HuH-7.5 (cell line): ENCODE measurements at places on chromosomes 6 and 20.

- no peak for DNase-seq
Measured at GRCh38 chr6:139475241-139475640, 100.8 kb upstream of the CITED2 start.

DNA sequence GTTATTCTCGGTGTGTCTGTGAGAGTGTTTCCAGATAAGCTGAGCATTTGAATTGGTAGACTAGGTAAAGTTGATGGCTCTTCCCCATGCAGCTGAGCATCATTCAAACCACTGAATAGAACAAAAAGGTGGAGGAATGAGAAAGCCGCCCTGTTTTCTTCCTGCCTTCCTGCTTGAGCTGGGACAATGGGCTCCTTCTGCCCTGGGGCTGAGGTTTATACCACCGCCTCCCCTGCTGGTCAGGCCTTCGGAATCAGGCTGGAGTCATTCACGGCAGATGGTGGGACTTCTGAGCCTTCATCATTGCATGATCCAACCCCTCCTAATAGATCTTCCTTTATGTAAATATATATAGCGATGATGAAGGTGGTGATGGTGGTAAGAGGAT is 124.9 kb downstream of the ANKRD60 start:
- DNase-seq, result no peak

GRCh38 chr6:140388192-140388802 is 1013.8 kb upstream of the CITED2 start:
- no peak for DNase-seq

DNA sequence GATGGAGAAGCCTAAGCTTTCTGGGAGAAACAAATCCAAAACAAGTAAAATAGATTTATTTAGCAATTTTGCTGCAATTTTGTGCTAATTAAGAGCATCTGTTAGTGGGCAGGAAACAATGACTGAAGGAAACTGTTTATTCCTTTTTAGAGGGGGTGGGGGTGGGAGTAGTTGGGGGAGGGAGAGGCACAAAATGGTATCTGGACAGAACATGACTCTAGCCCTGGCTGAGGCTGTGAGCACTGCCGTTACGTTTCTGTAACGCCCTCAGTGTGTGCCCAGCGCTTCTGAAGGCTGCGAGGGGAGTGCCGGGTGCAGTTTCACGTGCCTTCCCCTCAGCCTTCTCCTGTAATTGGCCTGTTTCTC is 28.8 kb downstream of the METTL24 start:
- peak; percentile 33 for DNase-seq

GRCh38 chr6:136955123-136955522 is 33.0 kb downstream of the SLC35D3 start:
- no peak for DNase-seq

GRCh38 chr6:31332637-31333602 is 24.1 kb downstream of the HLA-B start:
- no peak for DNase-seq

DNA sequence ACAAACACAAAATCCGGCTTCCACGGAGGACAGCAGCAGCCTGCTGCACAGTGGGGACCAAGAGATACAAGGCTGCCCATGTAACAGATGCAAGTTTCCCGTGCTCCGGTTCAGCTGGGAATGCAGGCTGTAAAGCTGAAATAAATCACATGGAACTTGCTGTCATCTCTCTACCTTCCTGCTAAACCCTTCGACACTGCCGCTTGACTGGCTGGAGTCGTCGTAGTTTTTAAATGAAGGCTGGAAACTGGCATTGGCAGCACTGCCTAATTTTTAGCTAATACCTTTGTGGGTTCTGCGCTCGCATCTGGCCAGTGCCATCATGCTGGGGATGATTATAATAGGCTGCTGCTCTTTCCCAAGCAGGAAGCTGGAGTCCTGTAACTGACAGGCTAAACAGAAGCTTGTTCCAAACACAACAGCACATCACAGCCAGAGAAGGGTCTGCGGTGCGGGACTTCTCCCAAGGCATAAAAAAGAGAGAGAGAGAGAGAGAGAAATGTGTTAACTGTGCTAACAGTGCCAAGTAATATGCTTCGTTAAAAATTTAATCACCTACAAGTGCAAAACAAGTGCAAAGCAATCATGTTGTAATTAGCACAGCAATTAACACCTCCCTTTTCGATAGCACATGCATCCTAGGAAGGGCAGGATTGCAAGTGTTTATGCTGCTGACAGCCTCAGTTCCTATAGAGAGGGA is 146.1 kb downstream of the TFAP2A start:
- no peak for DNase-seq

DNA sequence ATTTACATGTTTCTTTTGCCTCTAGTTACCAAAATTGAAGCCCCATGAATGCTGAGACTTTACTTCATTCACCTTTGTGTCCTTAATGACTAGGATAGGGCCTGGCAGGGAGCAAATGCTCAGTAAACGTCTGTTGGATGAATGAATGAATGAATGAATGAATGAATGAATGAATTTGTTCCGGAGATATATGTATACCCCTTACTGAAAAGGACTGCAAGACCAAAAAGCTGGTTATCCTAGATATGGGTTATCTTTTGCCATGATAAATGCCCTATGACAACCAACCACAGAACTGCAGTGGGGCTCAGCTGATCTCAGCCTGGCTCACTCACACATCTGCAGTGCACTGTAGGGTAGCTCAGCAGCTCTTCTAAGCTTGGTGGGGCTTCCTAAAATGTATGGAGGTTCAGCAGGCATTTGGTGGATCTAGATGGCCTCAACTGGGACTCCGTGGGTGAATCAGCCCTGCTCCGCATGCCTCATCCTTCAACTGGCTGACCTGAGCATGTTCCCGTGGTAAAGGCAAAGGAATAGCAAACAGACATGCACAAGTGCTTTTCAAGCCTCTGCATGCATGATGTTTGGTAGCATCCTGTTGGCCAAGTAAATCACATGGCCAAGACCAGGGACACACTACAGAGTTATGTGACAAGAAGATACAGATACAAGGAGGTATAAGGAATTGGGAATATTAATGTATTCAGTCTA is 378.7 kb upstream of the SOX4 start:
- no peak for DNase-seq

DNA sequence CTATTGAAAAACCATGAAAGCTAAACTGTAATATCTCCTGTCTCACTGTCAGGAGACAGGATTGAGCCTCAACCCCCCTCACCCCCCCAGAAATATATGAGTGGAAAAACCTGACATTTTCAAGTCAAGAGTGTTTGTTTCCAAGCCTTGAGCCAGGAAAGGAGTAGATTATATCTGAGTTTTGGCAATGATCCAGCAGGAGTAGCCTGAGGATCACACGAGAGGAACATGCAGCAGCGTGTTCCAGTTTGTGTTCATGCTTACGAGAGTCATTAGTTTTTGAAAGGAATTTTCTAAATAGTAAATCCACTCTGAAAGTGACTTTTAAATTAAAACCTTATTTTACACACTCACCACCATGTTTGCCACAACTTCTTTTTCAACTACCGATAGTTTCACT is 15.8 kb downstream of the IL22RA2 start:
- DNase-seq, result no peak

DNA sequence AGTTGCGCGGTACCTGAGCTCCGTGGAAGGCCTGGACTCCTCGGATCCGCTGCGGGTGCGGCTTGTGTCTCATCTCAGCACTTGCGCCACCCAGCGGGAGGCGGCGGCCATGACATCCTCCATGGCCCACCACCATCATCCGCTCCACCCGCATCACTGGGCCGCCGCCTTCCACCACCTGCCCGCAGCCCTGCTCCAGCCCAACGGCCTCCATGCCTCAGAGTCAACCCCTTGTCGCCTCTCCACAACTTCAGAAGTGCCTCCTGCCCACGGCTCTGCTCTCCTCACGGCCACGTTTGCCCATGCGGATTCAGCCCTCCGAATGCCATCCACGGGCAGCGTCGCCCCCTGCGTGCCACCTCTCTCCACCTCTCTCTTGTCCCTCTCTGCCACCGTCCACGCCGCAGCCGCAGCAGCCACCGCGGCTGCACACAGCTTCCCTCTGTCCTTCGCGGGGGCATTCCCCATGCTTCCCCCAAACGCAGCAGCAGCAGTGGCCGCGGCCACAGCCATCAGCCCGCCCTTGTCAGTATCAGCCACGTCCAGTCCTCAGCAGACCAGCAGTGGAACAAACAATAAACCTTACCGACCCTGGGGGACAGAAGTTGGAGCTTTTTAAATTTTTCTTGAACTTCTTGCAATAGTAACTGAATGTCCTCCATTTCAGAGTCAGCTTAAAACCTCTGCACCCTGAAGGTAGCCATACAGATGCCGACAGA is 9.9 kb downstream of the HEY2 start:
- DNase-seq, result no peak

DNA sequence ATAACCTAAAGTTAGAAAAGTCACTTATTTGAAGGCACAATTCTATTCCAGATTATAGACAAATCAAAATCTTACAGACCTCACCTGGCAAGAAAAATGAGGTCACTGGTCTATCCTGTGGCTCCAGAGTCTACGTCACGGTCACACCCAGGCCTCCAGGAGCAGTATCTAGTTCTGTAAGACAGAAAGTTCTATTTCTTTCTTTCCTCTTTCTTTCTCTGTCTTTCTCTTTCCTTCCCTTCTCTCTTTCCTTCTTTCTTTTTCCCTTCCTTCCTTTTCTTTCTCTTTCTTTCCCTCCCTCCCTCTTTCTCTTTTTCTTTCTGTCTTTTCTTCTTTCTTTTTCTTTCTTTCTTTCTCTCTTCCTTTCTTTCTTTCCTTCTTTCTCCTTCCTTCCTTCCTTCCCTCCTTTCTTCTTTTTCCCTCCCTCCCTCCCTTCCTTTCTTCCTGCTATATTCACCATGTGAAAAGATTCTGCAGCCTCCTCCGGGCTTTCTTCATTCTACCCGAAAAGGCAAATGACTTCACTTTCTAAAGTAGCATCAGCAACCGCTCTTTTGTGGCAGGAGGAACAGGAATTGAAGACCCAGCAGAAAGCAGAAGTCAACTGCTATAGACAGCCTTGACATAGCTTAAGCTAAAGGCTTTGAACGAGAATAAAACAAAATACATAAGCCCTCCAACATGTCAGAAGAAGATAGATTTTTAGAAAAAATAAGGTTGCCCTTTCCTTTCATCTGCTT is 83.9 kb upstream of the SIRPG start:
- no peak for DNase-seq

DNA sequence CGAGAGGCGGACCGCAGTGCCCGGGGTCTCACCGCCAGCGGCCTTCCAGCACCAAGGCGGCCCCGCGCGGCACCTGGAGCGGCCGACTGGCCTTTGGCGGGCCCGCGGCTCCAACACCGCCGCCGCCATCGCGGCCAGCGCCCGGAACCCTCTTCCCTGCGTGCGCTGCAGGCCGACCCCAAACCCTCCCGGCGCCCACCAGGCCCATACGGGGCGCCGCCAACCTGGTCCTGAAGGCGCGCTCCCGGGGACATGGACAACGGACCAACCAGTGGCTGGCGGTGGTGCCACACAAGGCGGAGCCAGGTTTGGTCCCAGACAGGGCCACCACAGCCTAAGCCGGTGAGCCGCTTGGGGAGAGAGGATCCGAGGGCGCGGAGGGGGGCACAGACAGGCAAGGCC is 1514.8 kb upstream of the DEFB115 start:
- no peak for DNase-seq

DNA sequence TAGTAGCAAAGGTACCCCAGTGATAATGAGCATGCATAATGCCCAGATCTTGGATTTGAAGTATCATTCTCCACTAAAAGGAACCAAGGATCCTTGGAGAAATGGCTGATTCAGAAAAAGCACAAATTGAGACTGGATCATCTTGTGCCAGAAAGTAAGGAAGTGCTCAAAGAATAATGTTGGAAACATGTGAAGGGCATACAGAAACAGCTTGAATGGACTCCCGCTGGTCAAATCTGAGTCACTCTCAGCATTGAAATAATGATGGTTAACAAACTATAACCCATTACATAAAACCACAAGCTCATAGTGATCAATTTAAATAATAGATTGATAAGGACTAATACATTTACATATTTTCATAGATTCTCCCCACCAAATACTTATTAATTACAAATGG is 3.6 kb upstream of the OSTM1 start:
- no peak for DNase-seq

GRCh38 chr20:61419501-61419900 is 167.4 kb downstream of the CDH4 start:
- DNase-seq, result no peak

GRCh38 chr20:52746770-52747169 is 225.4 kb upstream of the TSHZ2 start:
- DNase-seq, result no peak

- no peak for DNase-seq
Measured at GRCh38 chr20:46139908-46140482, 21.9 kb downstream of the CD40 start.

- no peak for DNase-seq
Measured at GRCh38 chr6:85614780-85615179, 21.1 kb upstream of the SNX14 start.

GRCh38 chr20:57808264-57809070 is 98.7 kb upstream of the PMEPA1 start:
- DNase-seq, result no peak

GRCh38 chr20:41837669-41838224 is 219.6 kb upstream of the CHD6 start:
- DNase-seq, result no peak

DNA sequence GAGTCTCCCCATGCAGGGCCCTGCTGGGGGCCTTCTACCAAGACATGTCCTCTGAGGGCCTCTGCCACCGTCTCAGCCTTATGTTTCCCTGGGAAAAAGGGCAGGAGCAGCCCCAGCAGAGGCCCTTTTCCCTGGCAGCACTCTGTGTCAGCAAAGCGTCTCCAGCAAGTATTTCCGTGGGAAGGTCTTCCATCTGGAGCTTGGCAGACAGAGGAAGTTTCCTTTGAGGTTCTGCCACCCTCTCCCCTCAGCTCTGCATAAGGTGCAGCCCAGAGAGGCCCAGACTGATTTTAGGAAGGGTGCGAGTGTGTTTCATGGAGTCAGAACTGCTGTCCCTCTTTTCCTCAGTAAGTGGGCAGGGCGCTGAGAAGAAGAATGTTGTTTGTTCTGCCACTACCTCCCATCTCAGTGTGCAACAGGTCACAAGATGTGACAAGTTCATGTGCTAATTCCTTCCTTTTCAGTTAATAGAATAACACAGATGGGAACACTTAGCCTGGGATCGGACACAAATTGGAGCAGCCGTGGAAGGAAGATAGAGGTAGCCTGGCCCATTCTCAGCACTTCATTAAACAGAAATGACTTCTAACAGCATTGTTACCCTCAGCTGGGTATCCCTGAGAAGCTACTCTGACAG is 784.4 kb downstream of the MAFB start:
- no peak for DNase-seq

DNA sequence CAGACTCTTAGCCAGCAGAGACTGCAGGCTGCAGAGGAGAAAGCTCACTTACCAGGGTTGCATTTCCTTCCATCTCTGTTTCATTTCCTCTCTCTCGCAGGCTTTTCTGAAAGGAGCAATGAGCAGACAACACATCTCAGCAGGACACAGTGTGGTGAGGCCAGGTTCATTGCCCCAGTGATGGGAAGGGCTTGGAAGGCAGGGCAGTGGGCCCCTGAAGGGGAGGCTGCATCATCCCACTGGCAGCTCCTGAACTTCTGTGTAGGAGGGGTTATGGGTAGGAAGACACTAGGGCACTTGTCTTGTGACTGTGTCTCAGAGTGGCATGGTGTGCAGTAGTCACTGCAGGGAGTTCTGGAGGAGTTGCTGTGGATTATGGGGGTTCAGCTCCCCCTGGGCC is 246.8 kb downstream of the QKI start:
- no peak for DNase-seq
